Stimulated activated naive CD4-positive, alpha-beta T cell treated with Interleukin-2 at 50 U/mL for 16 hours (primary cell): ENCODE measurements at places on chromosomes 2 and 18.

- no peak for DNase-seq
Measured at GRCh38 chr2:46284260-46284659, 12.9 kb upstream of the EPAS1 start.

GRCh38 chr18:59550174-59550516 lies 147.1 kb downstream of the CCBE1 start:
- no peak for DNase-seq

DNA sequence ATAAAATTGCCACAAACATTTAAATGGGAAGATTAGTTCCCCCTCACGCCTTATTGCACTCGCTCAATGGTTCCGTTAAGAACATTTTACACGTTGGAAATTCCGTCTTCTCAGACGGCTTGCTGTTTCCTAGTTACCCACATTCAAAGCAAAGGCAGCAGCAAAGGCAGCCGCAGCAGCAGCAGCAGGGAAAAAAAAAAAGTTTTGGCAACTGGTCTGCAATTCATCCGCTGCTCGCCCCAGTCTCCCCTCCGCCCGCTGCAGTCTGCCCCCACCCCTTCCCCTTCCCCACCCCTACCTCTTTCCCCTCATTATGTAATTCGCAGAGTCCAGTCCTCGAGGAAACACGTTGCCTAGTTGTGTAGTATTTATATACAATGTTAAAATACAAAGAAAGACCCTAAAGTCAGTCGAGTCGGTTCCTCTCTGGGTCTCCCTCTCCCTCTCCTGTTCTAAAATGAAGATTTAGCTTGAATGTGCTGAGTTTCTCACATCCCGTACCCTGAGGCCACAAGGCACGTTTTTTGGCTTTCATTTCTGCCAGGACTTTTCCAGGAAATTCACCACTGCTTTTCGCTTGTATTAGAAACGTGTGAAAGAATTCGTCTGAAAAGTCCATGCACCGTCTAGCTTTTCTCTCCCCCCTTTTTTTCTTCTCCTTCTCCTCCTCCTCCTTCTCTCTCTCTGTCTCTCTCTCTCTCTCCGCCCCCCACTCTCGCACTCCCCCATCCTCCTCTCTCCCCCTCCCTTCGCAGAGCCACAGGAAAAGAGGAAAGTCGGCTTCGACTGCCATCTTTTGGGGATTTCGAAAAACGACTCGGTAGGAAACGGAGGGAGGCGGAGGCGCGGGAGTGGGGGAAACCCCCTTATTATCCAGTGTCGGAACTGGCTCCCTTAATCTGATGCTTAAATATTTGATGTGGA lies 140.0 kb downstream of the MEIS1 start:
- no peak for DNase-seq

- DNase-seq, result no peak
Measured at GRCh38 chr2:142872882-142873724, 4.4 kb upstream of the KYNU start.

DNA sequence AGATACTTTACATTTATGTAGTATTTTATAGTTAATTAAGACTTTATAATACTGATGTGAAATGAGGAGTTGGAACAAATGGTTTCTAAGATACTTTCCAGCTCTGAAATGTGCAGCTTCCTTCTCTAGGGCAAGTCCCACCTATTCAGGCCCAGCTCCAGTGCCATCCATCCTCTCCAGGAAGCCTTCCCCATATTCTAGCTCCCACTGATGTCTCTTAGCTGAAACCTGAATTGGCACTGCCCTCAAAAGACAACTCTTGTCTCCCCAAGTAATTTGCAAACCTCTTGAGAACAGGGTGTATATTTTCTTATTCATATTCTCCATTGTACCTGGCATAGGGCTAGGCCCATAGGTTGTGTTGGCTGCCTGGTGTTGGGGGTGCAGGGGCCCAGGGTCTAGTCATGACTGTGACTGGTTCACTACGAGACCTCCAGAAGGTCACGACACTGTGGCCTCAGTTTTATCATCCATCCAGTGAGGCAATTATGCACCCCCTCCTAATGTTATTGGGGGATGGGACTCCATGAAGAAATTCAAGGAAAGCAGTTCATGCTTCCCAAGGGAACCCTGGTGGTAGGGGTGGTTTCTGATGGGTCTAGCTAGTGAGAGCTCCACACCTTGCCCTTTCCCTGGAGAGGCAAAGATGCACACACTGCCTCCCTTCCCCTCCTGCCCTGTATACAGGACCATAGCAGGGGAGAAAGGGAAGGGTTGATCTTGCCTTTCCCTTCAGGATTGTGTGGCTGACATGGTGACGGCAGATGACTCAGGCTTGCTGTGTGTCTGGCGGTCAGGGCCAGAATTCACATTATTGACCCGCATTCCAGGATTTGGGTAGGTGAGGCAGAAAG lies 2.8 kb downstream of the WDR54 start:
- DNase-seq, result no peak

GRCh38 chr2:149271575-149271974 lies 58.8 kb upstream of the LYPD6 start:
- DNase-seq, result no peak

DNA sequence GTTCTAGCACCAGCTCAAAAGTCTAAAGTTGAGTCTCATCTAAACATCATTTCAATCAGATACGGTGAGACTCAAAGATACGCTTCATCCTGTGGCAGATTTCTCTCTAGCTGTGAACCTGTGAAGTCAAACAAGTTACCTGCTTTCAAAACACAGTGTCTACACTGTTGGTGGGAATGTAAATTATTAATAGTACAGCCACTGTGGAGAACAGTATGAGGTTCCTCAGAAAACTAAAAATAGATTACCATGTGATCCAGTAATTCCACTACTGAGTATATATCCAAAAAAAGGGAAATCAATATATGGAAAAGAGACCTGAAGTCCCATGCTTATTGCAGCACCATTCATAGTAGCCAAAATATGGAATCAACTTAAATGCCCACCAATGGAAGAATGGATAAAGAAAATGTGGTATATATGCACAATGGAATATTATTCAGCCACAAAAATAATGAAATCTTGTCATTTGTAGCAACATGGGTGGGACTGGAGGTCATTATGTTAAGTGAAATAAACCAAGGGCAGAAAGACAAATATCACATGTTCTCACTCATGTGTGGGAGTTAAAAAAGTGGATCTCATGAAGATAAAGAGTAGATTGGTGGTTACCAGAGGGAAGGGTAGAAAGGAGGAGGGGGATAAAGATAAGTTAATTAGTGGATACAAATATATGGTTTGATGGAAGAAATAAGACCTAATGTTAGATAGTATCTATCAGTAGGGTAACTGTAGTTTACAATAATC lies 11.7 kb downstream of the UBR3 start:
- no peak for DNase-seq

GRCh38 chr2:30417253-30417652 lies 29.8 kb upstream of the LCLAT1 start:
- no peak for DNase-seq

GRCh38 chr2:96163768-96164429 lies 18.7 kb upstream of the DUSP2 start:
- peak; percentile 80 for DNase-seq

DNA sequence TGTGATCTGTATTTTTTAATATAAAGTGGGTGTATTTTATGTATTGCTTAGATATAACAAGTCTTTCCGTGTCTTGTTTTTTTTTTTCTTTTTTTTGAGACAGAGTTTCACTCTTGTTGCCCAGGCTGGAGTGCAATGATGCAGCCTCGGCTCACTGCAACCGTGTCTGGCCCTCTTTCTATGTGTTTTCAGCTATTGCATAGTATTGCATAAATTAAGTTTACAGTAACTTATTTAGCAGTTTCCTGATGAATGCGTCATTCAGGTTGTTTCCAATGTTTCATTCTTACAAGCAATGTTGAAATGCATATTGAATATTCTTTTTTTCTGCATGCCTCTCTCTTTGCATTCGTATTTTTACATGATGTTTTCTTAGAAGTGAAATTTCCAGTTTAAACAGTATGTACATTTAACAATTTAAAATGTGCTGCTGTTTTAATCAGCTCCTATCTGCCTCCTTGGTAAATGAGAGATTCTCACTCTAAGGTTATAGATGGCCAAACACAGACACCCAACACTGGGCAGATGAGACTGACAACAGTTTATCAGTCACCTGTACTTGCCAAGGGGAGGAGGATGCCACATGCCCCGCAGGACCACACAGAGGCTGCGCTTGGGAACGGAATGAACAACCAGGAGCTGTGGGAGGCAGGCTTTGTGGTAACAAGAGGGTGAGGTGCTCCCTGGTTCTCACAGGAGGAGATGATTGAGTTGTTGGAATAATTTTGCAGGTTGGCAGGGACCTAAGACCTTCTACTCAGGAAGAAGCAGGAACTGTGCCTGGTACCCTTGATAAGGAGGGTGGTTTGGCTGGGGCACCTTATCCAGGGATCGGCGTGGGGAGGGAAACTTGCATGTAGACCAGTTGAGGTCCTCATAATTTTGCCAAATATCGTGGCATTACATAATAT lies 7.5 kb downstream of the SLC9A4 start:
- no peak for DNase-seq

GRCh38 chr18:60982329-60982695 lies 350.9 kb upstream of the CDH20 start:
- DNase-seq, result no peak

GRCh38 chr2:19899985-19900930 lies 1.5 kb downstream of the TTC32 start:
- DNase-seq, result no peak

GRCh38 chr2:239609607-239610310 lies 208.9 kb upstream of the HDAC4 start:
- DNase-seq, result no peak

- DNase-seq, result no peak
Measured at GRCh38 chr2:21041943-21042707, 1.7 kb downstream of the APOB start.
